Hematopoietic multipotent progenitor cell treated with erythropoietin and hydrocortisone succinate and interleukin-3 and kit ligand, for 8 days (in vitro differentiated cells): ENCODE measurements at places on chromosomes 4 and X.

GRCh38 chrX:129115104-129115503 lies 408.2 kb downstream of the SMARCA1 start:
- DNase-seq = peak; percentile 46

DNA sequence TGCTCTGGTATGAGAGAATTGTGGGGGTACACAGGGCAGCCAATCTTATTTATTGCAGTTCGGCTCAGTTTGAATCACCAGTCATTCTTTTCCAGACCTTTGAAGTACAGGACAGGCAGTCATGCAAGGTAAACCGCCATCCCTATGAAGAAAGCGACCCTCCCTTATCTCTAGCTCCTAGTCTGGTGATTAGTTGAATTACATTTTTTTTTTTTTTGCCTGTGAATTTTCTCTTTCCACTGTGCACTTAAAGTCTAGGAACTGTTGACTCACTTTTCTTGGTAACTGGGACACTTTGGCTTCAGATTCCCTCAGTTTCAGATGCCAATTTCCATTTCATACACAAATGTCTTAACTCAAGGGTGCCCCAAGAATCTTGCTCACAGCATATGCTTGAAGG lies 82.4 kb upstream of the FAM9C start:
- DNase-seq = no peak

- no peak for DNase-seq
These were observed 367.9 kb upstream of the SLIT2 start for GRCh38 chr4:19883841-19884240.

GRCh38 chr4:74190332-74190731 lies 32.4 kb downstream of the MTHFD2L start:
- no peak for DNase-seq

GRCh38 chr4:77927991-77928925 lies 65.6 kb downstream of the MRPL1 start:
- no peak for DNase-seq

DNA sequence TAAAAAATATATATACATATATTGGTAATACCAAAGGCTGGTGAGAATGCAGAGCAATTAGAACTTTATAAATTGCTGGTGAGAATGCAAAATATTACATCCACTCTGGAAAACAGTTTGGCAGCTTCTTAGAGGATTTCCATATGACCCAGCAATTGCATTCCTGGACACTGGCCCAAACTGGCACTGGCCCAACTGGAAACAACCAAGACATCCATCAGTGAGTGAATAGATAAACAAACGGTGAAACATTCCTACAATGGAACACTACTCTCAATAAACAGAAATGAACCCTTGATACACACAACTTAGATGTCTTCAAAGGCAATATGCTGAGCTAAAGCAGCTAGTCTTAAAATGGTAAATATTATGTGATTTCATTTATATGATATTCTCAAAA lies 524.2 kb downstream of the IQCM start:
- no peak for DNase-seq

DNA sequence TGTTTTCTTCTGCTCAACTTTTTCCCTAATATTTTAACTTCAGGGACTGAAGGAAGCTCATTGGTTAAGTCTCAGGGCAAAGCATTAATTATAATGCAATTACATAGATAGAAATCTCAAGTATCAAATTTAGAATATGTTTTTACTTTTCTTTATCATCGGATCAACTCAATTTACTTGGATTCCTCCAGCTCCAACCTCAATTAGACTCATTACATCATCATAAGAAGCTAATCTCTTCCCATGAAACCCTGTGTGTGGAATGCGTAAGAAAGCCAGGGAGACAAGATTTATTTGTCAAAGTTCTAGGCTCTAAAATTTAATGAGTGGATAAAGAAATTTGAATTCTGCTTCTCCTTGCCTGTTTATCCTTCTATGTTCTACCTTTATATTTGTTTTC lies 918.4 kb downstream of the ADGRL3 start:
- no peak for DNase-seq

DNA sequence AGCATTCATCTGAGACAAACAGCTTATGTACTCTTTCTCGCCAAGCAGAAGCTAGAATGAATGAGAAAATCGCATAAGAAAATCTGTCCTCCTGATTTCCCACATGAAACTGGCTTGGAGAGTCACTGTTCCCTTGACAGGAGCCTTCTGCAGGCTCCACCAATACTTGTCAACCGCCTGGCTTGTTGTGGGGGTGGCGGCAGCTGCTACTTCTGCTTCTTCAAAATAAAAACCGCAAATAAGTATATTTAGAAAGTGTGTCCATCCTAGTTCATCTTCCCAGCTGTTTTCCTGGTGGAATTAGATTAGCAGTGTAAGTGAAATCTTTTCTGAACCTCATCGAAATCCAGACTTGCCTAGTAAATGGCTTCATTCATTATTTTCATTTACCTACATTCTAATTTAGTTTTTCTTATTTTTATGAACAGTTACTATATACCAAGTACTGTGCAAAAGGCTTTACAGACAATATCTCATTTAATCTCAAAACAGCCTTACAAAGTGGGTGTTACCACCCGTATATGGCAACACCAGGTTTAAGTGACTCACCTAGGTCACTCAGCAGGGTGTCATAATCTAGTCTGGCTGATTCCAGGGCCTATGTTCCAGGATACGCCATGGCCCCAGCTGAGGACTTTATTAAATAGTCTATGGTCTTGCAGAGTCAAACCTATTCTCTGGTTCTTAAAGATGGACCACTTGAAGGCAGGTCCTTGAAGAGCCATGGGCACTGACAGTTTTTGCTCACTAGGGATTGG lies 104.6 kb upstream of the IGFBP7 start:
- no peak for DNase-seq
